ENCODE measurements at places on chromosomes 12 and 14.
A peak's percentile ranks its signal among the peaks of the same experiment; 100 is the strongest.

DNA sequence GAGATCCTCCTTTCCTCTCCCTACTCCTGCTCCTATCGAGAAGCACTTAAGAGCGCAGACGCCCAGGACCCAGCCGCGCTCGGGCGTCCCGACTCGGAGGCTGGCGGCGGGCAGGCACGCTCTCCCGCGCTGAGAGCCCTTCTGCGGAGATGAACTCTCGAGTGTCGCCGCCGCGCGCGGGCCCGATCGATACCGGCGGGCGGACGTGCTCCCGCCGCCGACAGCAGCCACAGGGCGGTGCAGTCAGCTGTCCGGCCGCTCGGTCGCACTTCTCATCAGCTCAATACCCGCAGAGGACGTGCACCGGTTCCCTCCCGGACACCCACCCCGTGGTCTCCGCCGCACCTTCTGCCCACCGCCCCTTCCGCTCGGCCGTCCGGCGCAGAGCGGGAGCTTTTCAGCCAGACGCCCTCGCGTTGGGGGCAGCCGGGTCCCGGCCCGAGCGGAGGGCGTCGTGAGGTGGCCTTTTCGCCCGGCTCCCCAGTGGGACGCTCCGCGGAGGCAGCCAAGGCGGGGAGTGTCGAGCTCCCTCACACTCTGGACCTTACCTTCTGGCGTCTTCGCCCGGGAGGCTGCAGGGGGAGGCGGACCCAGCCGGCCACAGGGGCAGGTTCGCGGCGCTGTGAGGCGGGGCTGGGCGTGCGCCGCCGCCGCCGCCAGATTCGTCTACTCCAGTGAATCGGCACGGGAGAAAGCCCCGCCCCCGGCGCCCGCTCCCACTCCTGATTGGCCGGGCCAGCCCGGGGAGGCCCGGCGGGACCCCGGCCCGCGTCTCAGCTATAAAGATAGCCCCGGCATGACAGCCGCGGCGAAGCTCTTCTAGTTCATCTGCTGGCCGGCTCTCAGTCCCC, at the start of gene INSM2:
TSS of gene INSM2 (plus strand) at position 808 of the 851 bp plus-strand sequence. CDS start 89 bp downstream, outside the sequence.
- DNase-seq: peak; percentile 67

DNA sequence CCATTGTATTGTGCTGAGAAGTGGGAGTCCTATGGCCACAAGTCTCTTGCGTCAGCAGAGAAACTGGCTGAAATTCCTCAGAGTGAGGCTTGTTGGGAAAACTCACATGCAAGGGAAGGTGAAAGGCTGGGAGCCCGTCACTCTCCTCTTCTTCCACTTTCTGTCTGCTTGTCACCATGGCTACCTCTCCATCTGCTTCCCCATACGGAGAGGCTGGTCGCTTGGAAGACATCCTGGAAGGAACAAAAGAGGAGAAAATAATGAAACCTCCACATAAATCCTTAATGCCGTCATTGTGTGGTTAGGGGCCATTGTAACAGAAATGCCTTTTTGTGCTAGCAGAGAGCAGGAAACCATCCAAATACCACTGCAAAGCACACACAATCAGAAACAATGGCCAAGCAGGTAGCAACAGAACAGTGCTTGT, 53.7 kb downstream of the SOX5 start:
- peak; percentile 26 for DNase-seq

DNA sequence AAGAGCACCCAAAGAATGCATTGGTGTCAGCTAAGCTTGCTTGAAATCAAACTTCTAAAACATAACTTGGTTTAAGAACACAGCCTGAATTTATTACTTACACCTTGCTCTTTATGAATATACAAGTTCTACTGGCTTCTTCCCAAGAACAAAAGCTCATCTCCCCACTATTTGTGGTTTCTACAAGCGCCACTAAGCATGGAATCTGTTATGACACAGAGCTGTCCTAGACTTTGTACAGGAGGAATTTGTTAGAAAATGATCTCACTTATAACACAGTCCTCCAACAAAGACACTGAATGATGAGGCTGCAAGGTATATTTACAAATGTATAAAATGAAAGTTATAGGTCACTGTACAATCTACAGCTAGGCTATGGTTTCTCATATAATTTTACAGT, 452.1 kb downstream of the BCAT1 start:
- DNase-seq: no peak

GRCh38 chr12:59619461-59620240, 23.8 kb downstream of the SLC16A7 start:
- DNase-seq: no peak

GRCh38 chr14:97796511-97796910, 999.3 kb downstream of the VRK1 start:
- DNase-seq: no peak

DNA sequence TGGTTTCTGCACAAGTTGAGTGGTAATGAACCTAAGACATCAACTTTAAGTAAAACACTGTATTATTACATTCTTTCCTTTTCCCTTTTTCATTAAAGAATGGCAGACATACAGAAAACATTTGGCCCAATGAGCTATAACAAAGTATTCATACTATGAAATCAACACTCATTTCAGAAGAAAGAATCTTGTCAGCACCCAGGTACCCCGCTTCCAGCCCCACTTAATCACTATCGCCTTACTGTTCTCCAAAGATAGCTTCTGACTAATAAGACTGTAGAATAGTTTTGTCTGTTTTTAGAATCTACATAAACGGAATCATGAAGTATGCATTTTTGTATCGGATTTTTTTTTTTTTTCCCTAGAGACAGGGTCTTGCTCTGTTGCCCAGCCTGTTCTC, 9.5 kb downstream of the CNTN1 start:
- no peak for DNase-seq

GRCh38 chr12:131640525-131640924, 70.4 kb upstream of the SFSWAP start:
- DNase-seq: no peak

DNA sequence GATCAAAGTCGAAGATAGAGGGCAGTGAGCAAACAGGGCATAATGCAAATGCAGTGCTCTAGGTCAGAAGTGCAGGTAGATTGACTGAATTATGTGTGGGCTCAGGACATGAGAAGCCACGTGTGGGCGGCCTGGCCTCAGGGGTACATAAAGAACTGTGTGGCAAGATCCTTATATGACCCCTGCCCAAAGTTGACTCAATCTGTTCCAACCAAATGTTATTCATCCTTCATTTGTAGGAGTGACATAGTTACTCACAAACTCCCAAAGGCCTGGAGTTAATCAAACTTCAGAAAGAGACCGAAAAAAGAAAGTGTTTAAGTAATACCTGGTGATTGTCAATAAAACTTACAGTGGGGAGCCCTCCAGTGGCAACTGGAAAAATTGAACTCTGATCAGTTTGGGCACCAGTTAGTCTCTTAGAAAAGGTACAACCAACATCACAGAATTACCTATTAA, 150.4 kb upstream of the FAR2 start:
- peak; percentile 20 for DNase-seq

DNA sequence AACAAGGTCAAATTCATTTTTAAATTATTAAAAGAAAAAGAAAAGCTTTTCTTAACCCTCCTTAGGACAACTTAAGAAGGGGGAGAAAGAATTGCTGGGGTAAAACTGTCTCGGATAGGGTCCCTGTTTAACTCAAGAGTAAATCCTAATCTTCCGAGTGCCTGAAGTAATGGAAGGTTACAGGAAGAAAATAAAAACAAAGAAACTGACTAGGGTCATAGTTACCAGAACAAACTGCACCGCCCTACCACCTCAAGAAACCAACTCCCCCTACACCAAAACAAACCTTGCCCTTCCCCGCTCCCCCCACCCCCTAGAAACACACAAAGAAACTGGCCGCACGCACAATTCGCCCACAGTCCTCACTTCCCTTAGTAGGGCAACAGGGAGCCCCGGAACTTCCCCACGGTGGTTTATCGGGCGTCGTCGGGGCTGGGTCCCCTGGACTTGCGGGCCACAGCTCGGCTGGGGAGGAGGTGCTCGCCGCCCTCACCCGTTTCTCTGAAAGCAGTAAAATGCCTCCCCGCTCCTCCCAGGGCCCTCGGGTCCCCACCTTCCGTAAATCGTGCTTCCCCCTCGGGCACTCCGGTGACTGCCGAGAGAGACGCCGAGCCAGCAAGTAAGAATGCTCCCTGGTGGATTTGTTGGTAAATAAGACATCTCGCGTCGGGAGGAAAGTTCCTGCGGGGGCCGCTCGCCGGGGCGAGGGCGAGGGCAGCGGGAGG, 2.4 kb downstream of the SINHCAF start:
- DNase-seq: no peak

DNA sequence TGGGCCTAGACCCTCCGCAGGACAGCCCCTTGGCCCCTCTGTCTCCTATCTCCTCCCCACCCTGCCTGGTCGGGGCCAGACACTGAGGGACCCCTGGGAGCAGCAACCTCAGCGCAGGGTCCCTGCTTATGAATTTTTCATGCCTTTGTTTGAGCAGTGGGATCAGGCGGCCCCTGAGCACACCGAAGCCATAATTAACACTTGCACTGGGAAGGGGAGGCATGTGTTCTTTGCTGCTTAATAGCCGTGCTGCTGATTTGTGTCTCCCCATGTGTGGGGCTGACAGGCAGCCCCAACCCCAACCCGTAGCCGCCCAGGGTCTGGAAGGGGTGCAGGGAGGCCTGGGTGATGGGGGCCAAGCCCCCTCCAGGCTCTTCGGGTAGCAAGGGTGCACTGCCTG, 52.7 kb downstream of the FBRSL1 start:
- DNase-seq: no peak

GRCh38 chr12:111529424-111530368, 69.4 kb downstream of the ATXN2 start:
- peak; percentile 26 for DNase-seq

DNA sequence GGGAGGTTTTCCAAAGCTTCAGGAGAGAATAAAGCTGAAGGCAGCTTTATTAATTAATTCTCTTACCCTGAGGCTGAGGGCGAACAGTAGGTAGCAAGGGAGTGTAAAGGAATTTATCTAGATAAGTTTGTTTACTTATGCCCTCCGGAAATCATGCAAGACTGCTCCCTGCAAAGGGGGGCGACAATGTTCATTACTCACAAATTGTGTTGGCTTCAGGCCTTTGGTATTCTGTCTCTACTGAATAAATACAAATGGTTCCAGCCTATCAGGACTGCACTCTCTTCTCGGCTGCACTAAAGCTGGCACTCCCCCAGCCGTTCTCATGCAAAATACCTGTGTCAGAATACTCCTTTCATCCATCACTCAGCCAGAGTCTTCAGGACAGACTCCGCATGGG, 120.8 kb downstream of the PPHLN1 start:
- no peak for DNase-seq

GRCh38 chr12:62191491-62192179, 68.6 kb upstream of the USP15 start:
- DNase-seq: no peak

GRCh38 chr12:45336331-45336730, 120.4 kb downstream of the ANO6 start:
- no peak for DNase-seq
